AG10803 (cell line): ENCODE measurements at places on chromosomes 7 and 10.
A peak's percentile ranks its signal among the peaks of the same experiment; 100 is the strongest.

DNA sequence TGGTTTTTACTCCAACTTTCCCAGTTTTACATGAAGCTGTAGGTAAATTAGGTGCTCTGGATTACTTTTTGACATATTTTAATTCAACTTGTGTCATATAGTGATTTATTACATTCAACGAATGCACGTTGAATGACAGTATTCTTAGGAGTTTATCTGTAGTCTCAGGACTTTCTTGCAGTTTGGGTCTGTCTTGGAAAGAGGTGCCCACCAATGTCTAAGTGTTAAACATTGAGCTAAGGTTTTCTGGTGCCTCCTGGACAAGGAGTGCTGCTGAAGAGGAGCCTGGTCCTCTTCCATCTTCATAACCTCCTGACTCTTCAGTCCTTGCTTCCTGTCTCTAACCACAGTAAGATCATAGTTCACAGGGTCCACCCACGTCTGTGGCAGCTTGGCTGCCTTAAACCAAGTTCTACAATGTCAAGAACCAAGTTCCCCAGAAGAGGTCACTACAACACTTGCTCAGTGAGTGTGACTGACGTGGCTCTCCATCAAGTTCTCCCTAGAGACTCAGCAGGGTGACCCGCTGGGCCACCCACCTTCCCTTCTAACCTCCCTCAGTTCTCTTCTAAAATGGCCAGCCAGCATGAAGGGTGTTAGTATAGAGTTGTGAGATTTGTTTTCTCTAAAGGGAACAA lies 6.1 kb downstream of the NPY start:
- peak; percentile 8 for DNase-seq

GRCh38 chr10:90859321-90859751 lies 1.5 kb upstream of the HTR7 start:
- DNase-seq, result peak; percentile 37

DNA sequence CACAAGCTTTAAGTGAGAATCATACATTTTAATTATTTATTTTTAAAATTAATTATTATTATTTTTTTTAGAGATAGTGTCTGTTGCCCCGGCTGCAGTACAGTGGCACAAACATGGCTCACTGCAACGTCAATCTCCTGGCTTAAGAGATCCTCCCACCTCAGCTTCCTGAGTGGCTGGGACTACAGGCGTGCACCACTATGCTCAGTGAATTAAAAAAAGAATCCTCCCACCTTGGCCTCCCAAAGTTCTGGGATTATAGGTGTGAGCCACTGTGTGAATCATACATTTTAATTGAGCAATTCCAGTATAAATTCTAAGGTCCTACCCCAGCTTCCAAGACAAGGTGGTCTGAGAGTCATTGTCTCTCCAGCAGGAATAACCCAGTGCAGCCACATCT lies 172.4 kb downstream of the JAZF1 start:
- DNase-seq, result no peak

GRCh38 chr10:22489467-22489866 lies 144.2 kb downstream of the SPAG6 start:
- DNase-seq, result no peak

GRCh38 chr7:99709838-99710578 lies 25.0 kb downstream of the CYP3A7 start:
- DNase-seq, result no peak

GRCh38 chr10:125370578-125370977 lies 210.2 kb upstream of the CTBP2 start:
- no peak for DNase-seq

GRCh38 chr10:31477584-31477983 lies 158.6 kb downstream of the ZEB1 start:
- no peak for DNase-seq

DNA sequence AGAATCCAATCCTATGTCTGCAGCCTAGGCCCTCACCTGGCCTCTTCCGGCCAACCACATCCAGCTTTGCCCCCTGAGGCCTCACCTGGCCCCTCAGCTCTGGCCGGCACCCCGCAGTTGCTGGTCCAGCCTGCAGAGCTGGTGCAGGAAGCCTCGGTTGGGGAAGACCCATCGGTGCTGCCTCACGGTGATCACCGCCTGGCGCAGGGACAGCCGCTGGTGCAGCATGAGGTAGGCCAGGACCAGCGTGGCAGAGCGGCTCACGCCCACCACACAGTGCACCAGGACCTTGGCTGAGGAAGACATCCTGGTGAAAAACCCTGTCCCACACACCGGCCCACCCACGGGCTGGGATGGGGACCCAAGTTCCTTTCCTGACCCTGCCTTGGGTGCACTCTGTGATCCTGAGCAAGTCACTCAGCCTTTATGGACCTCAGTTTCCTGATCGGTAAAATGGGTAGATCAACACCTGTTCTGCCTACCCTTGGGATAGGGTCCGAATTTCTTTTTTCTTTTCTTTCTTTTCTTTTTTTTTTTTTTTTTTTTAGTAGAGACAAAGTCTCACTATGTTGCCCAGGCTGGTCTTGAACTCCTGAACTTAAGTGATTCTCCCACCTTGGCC lies 5.8 kb upstream of the SAMD8 start:
- no peak for DNase-seq

GRCh38 chr7:132402751-132403245 lies 173.5 kb downstream of the PLXNA4 start:
- peak; percentile 95 for DNase-seq

DNA sequence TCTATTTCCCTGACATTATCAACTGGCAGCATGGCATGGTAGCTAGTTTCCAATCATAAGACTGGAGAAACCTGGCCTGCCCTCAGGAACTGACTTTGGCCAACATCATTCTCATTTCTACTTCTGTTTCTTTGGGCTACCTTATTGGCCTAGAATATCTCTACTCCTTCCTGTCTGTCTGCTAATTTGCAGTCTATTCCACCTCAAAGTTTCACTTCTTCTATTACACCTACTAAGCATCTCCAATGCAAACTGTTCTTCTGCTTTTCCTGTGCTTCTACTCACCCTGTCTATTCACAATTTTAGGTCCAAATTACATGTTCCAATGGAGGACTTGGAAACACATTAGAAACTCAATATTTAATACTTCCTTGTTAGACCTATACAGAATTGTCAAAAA lies 65.6 kb downstream of the ZNF503 start:
- DNase-seq, result no peak

- no peak for DNase-seq
Measured at GRCh38 chr10:90959826-90960225, 38.9 kb upstream of the ANKRD1 start.

- DNase-seq, result peak; percentile 93
Measured at GRCh38 chr7:92831716-92832533, 4.4 kb downstream of the CDK6 start.

DNA sequence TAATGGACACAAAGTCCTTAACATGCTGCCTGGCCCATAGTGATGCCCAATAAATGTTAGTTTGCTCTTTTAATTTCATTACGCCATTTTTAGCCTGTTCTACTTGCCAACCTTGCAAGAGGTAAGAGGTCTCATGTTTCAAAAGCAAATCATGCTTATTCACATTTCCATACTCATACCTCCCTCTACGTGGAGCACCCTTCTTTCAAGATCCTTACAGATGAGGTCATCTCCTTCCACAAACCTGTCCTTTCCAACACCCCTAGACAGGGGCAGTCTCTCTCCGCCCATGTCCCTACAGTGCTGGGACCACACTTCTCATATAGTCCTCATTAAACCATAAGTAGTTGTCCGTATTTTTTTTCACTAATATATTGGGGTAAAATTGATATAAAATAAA lies 271.3 kb downstream of the FGFR2 start:
- DNase-seq, result no peak

GRCh38 chr7:90411510-90411909 lies 8.2 kb downstream of the CLDN12 start:
- DNase-seq, result no peak

DNA sequence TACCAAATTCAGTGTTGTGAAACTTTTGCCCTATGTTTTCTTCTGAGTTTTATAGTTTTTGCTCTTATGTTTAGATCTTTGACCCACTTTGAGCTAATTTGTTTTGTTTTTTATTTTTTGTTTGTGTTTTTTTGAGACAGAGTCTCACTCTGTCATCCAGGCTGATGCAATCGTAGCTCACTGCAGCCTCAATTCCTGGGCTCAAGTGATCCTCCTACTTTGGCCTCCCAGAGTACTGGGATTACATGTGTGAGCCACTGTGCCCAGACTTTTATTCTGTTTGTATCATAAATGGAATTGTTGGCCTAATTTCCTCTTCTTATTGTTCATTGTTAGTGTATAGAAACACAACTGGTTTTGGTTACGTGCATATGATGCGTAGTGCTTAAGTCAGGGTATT lies 43.2 kb upstream of the ZMIZ2 start:
- DNase-seq, result no peak

DNA sequence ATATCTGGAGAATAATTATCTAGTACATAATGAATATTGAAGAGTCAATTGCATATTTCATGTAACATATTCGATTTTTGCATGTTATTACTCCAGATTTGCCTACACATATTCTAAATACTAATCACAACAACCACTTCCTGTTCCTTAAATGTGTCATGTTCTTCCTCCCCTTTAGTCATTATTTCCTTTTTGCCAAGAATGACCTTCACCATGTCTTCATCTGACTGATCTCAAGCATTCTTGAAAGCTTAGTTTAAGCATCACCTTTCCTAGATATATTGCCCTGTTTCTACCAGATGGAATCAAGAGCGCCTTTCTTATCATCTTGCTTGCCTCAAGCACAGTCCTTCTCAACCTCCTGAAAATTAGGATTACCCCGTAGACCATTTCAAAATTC lies 23.5 kb upstream of the MEOX2 start:
- no peak for DNase-seq

DNA sequence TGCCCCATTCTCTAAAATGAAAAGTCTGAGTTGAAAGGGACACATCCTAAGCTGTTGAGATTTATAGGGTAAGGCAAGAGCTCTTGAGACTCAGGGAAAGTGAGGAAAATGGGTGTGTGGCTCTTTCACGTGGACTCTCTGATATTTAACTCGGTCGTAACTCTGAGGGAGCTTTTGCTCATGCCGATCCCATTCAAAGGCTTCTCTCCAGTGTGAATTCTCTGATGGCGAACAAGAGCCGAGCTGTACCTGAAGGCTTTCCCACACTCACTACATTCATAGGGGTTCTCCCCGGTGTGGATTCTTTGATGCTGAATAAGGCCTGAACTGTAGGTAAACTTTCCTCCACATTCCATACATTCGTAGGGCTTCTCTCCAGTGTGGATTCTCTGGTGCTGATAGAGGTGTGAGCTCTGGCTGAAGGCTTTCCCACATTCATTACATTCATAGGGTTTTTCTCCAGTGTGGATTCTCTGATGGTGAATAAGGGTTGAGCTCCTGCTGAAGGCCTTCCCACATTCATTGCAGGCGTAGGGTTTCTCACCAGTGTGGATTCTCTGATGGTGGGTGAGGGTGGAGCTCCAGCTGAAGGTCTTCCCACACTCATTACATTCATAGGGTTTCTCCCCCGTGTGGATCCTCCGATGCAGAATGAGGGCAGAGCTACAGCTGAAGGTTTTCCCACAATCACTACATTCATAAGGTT lies 10.4 kb downstream of the ZNF3 start:
- DNase-seq, result no peak

- DNase-seq, result no peak
Measured at GRCh38 chr10:79179164-79179956, 110.6 kb downstream of the ZMIZ1 start.

- no peak for DNase-seq
Measured at GRCh38 chr7:139772873-139773272, 4.9 kb downstream of the HIPK2 start.

DNA sequence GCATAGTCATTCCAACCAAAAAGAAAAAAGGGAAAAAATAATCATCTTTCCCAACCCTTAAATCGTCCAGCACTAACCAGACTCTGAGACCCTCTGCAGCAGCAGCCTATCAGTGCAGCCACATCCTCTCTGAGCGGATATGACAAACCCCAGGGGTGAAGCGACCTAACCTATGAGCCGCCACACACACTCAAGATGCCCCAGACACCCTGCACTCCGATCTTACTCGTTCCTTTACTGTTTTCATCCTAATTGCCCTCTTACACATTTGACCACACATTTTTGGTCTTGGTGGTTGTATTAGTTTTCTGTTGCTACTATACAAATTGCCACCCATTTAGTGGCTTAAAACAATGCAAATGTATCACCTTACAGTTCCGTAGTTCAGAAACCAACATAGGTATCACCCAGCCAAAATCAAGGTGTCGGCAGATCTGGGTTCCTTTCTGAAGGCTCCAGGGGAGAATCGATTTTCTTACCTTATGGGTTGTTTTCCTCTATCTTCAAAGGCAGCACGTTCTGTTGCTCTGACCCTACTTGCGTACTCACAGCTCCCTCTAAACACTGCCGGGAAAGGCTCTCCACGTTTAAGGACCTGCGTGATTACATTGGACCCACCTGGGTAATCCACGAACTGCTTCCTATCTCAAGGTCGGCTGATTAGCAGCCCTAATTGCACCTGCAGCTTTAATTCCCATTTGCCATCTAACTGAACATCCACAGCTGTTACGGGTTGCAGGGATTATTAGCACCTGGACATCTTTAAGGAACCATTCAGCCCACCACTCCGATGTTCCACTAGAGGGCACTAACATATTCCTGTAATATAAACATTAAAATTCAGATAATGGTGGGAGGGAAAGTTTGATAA lies 37.3 kb upstream of the PRSS1 start:
- peak; percentile 23 for DNase-seq

- DNase-seq, result peak; percentile 88
Measured at GRCh38 chr10:33330543-33331378, 3.7 kb downstream of the NRP1 start.

DNA sequence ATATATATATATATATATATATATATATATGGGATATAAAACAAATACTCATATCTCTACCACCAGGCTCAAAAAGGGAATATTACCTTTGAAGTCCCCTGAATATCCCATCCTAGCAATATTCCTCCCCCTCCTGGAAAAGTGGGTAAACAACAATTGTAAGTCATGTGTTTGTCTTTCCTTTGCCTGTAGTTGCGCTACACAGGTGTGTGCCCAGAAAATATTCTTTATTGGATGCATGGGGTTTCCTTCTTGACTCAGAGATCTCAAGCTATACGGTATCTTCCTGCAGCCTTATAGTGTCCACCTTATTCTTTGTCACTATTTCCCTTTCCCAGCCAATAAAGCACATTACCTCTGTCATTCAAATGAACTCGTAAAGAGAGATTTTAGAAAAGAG lies 54.2 kb downstream of the MET start:
- DNase-seq, result no peak

DNA sequence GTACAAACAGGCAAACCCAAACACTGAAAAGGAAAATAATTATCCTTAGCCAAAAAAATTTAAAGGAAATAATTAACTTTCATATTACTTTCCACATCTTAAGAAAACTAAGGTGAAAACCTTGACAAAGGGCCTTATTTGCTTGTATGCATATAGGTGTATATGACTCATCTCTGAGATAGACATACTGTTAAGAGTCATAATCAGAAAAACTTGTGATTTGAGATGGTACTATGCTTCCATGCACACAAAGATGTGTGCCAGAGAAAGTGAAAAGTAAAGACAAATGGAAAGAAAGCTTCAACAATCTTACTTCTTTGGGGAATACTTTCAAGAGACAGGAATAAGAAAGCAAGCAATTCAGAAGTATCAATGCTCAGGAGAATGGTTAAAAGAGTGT lies 3.3 kb upstream of the CACNA2D1 start:
- DNase-seq, result no peak

GRCh38 chr7:80719261-80719660 lies 80.8 kb downstream of the CD36 start:
- DNase-seq, result peak; percentile 90
